ENCODE measurements at places on chromosomes 3 and 15. TPM values are rescaled to one million over a fixed set of nuclear protein-coding genes. Genes with fewer than 3 reads are reported as not detected.

SLC38A3 gene
- polyA plus RNA-seq, result 0.94 TPM

TTLL13 gene
- polyA plus RNA-seq, result 0.04 TPM

LRRIQ4 gene
- polyA plus RNA-seq, result 0.04 TPM

ITGA11 gene
- 1.0 TPM for polyA plus RNA-seq

SLC6A1 gene
- polyA plus RNA-seq, result not detected
